CD4-positive, alpha-beta T cell (primary cell): ENCODE measurements at places on chromosomes 6 and 20. TPM values are rescaled to one million over a fixed set of nuclear protein-coding genes. Genes with fewer than 3 reads are reported as not detected.

The PSORS1C1 gene
- not detected for total RNA-seq

The OR12D3 gene
- total RNA-seq = not detected

The KHDC1L gene
- total RNA-seq = not detected

The POU5F1 gene
- not detected for total RNA-seq

The TOMM34 gene
- total RNA-seq = 5.9 TPM

The SCUBE3 gene
- total RNA-seq = not detected

The MSH5 gene
- total RNA-seq = 13.7 TPM

The ADAM33 gene
- total RNA-seq = not detected

DNA sequence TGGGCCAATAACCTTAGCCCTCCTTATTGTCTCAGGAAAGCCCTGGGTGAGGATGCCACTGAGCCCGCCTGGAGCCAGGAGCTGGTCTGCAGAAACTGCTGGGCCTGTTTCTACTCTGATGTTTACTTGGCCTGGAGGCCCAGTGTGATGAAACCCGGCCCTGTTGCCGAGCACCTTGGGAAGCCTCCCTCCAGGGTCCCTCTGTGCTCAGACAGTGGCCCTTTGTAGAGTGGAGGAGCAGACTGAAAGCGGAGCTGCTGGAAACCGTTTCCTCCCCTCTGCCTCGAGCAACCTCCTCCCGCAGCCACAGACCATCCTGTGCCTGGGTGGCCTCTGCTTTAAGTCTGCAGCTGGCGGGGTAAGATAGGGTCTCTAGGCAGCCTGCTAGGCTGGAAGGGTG lies 84.1 kb upstream of the EPB41L1 start:
- no peak overlapping the region for H3K27ac ChIP-seq
- no peak for DNase-seq
- H3K4me3 ChIP-seq = no peak overlapping the region
- H3K4me1 ChIP-seq = peaks cover 3% of the 10 kb centered on the region

GRCh38 chr6:12826584-12826983 lies 110.0 kb downstream of the PHACTR1 start:
- peaks cover 9% of the 10 kb centered on the region for H3K27me3 ChIP-seq
- no peaks in the 10 kb centered on the region for H3K36me3 ChIP-seq
- no peak overlapping the region for H3K4me3 ChIP-seq
- H3K27ac ChIP-seq = no peak overlapping the region
- H3K4me1 ChIP-seq = no peaks in the 10 kb centered on the region

GRCh38 chr6:168217880-168218537 lies 101.6 kb downstream of the DACT2 start:
- H3K27ac ChIP-seq = no peak overlapping the region
- H3K4me1 ChIP-seq = no peaks in the 10 kb centered on the region
- H3K4me3 ChIP-seq = no peak overlapping the region
- H3K27me3 ChIP-seq = no peaks in the 10 kb centered on the region

DNA sequence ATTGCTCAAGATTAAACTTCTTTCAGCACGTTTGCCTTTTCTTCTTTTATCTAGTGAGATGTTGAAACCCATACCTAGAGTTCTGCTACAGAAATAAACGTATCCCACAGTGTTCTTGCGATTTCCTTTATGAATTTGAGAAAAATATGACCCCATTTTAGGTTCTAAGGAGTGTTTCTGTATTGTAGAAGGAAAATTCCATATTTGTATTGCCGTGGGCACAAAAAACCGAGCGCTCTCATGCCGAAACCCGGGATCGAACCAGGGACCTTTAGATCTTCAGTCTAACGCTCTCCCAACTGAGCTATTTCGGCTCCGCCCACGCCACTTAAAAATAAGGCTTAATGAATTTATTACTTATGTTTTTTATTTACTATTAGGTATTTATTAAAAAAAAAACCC lies 23.7 kb downstream of the ZNF311 start:
- peak overlapping the region; percentile 88 for H3K4me3 ChIP-seq
- peak; percentile 73 for DNase-seq
- H3K27ac ChIP-seq = no peak overlapping the region
- H3K36me3 ChIP-seq = no peaks in the 10 kb centered on the region
- H3K27me3 ChIP-seq = no peaks in the 10 kb centered on the region

DNA sequence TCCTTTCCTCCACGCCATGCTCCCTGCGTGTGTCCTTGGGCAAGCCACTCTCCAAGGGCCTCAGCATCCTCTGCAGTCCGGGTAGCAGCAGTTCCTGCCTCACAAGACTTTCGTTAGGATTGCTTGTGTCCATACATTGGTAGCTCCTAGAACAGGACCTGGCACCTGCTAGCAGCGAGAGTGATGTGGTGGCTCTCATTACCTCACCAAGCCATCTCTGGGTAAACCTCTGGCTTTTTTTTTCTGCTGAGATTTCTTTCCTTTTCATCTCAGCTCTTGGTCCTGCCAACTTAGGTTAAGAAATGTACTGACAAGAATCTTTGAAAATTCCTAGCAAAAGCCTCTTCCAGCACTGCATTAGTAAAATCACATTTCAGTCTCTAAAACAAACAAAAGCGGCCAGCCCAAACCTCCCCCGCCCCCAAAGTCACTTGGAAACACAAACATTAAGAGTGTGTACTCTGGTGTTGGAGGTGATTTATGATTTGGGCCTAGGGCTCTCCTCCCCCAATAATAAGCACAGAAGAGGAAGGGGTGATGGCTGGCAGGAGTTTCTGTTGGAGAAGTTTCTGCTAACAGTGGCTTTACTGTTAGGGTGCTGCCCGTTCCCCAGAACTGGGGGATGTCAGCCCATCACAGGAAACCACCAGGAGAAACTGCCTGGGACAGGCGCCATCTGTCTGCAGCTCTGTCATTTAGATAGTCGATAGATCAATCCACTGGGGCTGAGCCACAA lies 199.2 kb downstream of the CD83 start:
- no peaks in the 10 kb centered on the region for H3K27me3 ChIP-seq
- no peak overlapping the region for H3K4me3 ChIP-seq
- peak; percentile 33 for DNase-seq

DNA sequence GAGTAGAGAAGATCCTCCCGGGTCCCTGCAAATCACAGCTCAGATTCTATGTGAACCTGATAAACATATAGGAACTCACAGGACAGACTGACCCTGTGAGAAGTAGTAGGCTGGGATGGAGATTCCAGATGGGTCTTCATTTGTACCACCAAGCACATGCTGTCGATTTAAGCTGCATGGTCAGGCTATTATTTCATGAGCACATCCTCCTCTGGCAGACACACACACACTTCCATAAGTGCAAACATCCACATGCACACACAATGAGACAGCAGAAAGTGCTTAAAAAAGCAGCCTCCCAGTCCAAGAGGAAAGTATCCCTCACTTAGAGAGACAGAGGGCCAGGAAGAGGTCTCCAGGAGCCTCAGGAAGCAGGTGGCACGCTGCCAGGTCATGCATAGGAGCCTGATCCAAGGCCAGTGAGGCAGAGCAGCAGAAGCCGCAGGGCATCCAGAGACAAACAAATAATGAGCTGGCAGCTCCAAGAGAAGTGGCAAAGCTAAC lies 131.8 kb downstream of the UNC5CL start:
- no peaks in the 10 kb centered on the region for H3K27me3 ChIP-seq
- H3K36me3 ChIP-seq = no peaks in the 10 kb centered on the region
- no peak for DNase-seq
- no peaks in the 10 kb centered on the region for H3K4me1 ChIP-seq

- no peak overlapping the region for H3K4me3 ChIP-seq
- peak overlapping the region; percentile 20 for H3K27ac ChIP-seq
- no peaks in the 10 kb centered on the region for H3K36me3 ChIP-seq
- DNase-seq = no peak
- H3K27me3 ChIP-seq = no peaks in the 10 kb centered on the region
Measured at GRCh38 chr6:111487661-111488060, 4.6 kb upstream of the REV3L start.

DNA sequence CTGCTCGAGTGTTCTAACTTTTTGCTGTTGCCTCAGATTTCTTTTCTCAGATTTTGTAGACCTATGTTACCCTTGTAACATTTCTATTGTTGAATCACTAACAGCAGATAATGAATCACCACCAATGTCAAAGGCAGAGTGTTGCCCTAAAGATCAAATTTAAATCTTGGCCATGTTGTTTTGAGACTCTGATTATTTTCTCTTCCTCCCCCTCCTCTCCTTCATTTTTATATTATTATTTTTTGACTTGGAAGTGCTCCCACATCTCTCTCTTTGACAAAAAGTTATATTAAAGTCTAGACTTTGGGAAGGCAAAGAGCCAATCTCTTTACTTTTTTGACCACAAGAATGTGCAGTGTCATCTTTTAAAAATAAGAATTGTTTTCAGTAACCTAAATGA lies 422.7 kb downstream of the NKAIN2 start:
- H3K4me3 ChIP-seq = no peak overlapping the region
- no peaks in the 10 kb centered on the region for H3K4me1 ChIP-seq
- no peak overlapping the region for H3K27ac ChIP-seq
- DNase-seq = no peak
- H3K36me3 ChIP-seq = no peaks in the 10 kb centered on the region
- no peaks in the 10 kb centered on the region for H3K27me3 ChIP-seq

DNA sequence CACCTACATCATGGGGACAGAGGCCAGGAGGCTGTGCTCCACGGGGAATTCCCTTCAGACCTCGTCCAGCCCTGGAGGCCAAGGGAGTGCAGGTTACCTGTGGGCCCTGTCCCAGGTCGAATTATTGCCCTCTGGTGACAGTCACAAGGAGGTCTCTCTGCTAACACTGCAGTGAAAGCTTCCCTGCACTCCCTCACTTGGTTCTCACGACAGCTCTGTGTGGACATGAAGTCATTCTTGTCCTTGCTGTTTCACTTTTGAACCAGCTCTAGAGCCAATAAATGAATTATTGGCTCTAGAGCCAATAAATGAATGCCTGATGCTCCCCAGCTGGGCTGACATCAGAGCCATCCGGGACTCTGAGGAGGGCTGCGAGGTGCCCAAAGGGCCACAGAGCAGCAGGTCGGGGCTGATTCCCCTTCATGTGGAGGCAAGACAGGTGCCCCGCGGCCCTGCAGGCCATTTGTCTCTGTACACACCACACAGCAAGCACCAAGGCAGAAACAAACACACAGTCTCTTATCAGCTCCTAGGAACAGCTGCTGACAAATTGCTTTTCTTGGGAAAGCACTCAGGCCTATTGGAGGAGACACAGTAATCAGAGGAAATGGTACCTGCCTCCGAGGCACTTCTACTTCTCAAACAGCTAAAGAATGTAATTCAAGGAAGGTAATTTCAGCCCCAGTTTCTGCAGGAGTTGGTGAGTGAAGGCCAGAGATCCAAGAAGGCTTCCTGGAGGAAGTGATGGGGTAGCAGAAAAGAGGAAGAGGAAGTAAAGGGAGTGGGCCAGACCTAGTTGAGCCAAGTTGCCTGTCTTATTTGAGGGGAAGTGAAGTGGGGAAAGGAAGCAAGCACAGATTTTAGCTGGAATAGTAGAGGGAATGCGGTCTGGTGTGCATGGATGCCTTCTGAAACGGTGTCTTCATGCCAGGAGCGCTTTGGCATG lies 27.5 kb upstream of the TBXT start:
- no peak overlapping the region for H3K27ac ChIP-seq
- no peaks in the 10 kb centered on the region for H3K27me3 ChIP-seq
- no peak for DNase-seq
- no peaks in the 10 kb centered on the region for H3K36me3 ChIP-seq

- H3K27me3 ChIP-seq = peaks cover 3% of the 10 kb centered on the region
- H3K27ac ChIP-seq = no peak overlapping the region
- no peaks in the 10 kb centered on the region for H3K4me1 ChIP-seq
- H3K4me3 ChIP-seq = no peak overlapping the region
- DNase-seq = no peak
- no peaks in the 10 kb centered on the region for H3K36me3 ChIP-seq
Measured at GRCh38 chr20:18034039-18034438, 23.7 kb downstream of the OVOL2 start.

- H3K36me3 ChIP-seq = no peaks in the 10 kb centered on the region
- H3K4me1 ChIP-seq = no peaks in the 10 kb centered on the region
- no peaks in the 10 kb centered on the region for H3K27me3 ChIP-seq
- DNase-seq = no peak
Measured at GRCh38 chr6:56220078-56220477, 27.3 kb downstream of the COL21A1 start.

- H3K4me3 ChIP-seq = no peak overlapping the region
- no peak overlapping the region for H3K27ac ChIP-seq
- H3K27me3 ChIP-seq = peaks cover 5% of the 10 kb centered on the region
Measured at GRCh38 chr6:12369781-12370262, 79.7 kb downstream of the EDN1 start.

DNA sequence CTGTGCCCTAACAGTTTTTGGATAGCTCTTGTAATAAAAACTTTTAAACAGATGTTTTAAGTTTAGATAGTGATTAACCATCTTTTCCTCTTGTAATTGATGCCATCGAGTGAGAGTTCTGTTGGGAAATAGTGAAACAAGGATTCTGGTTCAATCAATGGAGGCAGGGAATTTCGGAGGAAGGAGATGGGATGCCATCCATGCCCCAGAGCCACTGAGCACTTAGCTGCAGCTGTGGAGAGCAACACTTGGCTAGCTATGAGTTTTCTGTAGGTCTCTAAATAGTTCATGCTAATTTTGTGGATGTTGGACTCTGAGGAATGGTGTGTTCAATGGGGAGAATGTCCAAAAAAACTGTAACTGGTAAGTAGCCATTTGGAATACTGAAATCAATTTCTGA lies 16.7 kb downstream of the CBFA2T2 start:
- DNase-seq = no peak
- H3K4me1 ChIP-seq = no peaks in the 10 kb centered on the region
- H3K27ac ChIP-seq = no peak overlapping the region
- H3K27me3 ChIP-seq = no peaks in the 10 kb centered on the region
- no peak overlapping the region for H3K4me3 ChIP-seq
